ENCODE measurements at places on chromosomes 7 and 10. TPM values are rescaled to one million over a fixed set of nuclear protein-coding genes. Genes with fewer than 3 reads are reported as not detected.

EN2 gene
- total RNA-seq, result not detected

HILPDA gene
- 7.3 TPM for total RNA-seq

MUC12 gene
- 2,027 TPM for total RNA-seq

COL26A1 gene
- not detected for total RNA-seq

- DNase-seq, result no peak
Measured at GRCh38 chr10:27391325-27391724, 112.8 kb upstream of the RAB18 start.

GRCh38 chr7:157585113-157585861, 248.5 kb downstream of the DNAJB6 start:
- no peak for DNase-seq

DNA sequence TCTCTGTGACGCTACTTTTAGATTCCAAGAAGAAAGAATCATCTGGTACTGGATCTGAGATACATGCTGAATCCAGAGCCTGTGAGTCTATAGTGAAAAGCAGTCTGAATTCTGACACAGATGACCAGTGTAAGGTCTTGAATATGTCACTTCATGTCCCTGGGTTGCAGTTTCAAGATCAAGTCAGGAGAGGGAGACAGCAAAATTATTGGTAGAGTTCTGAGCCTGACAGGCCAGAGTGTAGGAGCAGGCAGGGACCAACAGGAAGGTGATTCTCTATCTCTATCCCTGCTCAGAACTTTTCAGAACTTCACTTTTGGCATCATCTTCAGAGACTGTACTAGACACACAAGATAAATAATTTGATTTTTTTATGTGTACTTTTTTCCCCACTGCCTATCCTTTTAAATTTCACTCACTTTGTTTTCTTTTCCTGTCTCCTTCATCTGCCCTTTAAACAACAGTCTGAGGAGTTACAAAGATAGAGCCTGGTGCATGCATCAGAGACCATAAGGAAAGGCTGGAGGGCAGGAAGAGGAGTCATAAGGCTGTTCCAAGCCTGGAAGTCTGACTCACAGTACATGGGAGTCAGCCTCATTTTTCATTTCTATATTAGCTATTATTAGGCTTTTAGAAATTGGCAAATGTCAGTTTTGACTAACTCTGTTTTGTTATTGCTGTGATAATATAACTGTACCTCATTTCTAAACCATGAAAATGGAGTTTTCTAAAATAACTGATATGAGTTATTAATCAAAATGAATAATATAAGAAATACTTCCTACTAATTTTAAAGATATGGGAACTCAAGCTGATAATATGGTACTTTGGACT, 120.2 kb upstream of the TMEM229A start:
- DNase-seq, result no peak

GRCh38 chr7:117185124-117185523, 137.7 kb downstream of the WNT2 start:
- no peak for DNase-seq

- no peak for DNase-seq
Measured at GRCh38 chr10:113326160-113327111, 226.4 kb upstream of the HABP2 start.

GRCh38 chr10:51758366-51758765, 59.0 kb upstream of the CSTF2T start:
- no peak for DNase-seq

GRCh38 chr10:17708821-17709220, 43.2 kb upstream of the TMEM236 start:
- no peak for DNase-seq

GRCh38 chr10:118374404-118374803, 32.3 kb upstream of the FAM204A start:
- no peak for DNase-seq

DNA sequence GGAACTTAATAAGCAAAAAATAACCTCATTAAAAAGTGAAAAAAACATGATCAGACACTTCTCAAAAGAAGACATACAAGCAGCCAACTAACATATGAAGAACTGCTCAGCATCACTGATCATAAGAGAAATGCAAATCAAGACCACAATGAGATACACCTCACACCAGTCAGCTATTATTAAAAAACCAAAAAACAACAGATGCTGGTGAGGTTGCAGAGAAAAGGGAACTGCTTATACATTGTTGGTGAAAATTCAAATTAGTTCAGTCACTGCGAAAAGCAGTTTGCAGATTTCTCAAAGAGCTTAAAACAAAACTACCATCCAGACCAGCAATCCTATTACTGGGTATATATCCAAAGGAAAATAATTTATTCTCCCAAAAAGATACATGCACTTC, 513.3 kb downstream of the MDFIC start:
- DNase-seq, result no peak

DNA sequence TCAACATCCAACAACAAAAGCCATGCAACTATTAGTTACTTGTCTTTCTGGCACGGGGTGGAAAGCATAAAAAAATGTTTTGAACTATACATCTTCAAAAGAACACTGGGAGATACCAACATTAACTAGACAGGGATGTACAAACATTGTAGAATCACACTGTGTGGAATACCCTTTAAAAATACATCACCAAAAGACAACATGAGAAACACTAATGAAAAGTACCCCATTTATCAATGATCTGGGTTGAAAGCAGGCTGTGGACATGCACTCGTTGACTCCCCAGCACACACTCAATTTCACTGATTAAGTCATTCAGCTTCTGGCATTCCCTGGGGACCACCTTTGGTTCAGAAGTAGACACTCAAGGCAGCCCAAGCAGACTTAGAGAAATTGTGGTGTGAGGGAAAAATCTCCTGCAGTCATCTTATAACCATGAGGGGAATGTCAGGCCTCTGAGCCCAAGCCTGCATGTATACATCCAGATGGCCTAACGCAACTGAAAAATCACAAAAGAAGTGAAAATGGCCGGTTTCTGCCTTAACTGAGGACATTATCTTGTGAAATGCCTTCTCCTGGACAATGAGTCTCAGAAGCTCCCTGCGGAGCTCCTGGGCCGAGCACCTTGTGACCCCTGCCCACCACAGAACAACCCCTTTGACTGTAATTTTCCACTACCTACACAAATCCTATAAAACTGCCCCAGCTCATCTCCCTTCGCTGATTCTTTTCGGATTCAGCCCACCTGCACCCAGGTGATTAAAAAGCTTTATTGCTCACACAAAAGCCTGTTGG, 53.0 kb downstream of the CACUL1 start:
- no peak for DNase-seq

DNA sequence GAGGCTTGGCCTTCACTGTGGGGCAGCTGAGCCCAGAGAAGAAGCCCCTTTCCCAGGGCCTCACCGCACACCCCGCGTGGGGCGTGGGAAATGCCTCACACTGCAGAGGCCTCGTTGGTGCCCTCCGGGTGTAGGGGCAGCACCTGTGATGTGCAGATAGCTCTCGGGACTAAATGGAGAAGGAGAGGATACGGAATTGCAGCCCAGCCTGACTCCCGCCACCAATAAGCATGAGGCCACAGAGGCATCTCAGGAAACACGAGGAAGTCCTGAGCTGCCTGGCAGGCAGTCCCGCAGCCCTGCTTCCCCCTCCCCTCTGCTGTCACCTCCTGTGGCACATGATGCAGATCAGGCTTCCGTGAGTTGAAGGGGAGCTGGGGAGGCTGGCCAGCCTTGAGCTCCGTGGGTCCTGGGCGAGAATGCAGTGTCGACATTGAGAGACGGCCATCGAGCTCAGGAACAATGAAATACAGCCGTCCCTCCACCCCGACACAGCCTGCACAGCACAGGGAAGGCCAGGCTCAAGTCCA, 59.6 kb upstream of the PPP2R2D start:
- DNase-seq, result peak; percentile 10

DNA sequence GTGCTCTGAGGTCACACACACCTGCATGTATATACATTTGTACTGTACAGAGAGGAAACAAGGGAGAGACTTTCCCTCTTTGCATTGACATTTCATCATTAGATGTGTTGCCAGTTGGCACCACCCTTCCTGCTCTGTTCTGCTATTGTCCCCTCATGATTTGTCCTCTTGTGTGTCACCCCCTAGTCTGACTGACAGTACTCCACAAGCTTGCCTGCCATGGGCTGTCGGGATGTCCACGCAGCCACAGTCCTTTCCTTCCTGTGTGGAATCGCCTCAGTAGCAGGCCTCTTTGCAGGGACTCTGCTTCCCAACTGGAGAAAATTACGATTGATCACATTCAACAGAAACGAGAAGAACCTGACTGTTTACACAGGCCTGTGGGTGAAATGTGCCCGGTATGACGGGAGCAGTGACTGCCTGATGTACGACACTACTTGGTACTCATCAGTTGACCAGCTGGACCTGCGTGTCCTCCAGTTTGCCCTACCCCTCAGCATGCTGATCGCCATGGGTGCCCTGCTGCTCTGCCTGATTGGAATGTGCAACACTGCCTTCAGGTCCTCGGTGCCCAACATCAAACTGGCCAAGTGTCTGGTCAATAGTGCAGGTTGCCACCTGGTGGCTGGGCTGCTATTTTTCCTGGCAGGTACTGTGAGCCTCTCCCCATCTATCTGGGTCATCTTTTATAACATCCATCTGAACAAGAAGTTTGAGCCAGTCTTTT, 9.4 kb downstream of the CLDN12 start:
- DNase-seq, result peak; percentile 82
